Nucleus accumbens (tissue), 56 donors: ENCODE measurements at places on chromosomes 1 and 21.

- no peak for DNase-seq
Observed at GRCh38 chr1:175506081-175506480, 237.3 kb downstream of the TNR start.

- DNase-seq, result no peak
Observed at GRCh38 chr1:246681900-246682895, 42.0 kb upstream of the SCCPDH start.

GRCh38 chr1:36913016-36913415 is 121.3 kb downstream of the GRIK3 start:
- DNase-seq, result no peak

GRCh38 chr1:30250338-30250983 is 472.9 kb downstream of the MATN1 start:
- DNase-seq, result no peak

GRCh38 chr21:17631195-17631594 is 18.5 kb upstream of the BTG3 start:
- no peak for DNase-seq

DNA sequence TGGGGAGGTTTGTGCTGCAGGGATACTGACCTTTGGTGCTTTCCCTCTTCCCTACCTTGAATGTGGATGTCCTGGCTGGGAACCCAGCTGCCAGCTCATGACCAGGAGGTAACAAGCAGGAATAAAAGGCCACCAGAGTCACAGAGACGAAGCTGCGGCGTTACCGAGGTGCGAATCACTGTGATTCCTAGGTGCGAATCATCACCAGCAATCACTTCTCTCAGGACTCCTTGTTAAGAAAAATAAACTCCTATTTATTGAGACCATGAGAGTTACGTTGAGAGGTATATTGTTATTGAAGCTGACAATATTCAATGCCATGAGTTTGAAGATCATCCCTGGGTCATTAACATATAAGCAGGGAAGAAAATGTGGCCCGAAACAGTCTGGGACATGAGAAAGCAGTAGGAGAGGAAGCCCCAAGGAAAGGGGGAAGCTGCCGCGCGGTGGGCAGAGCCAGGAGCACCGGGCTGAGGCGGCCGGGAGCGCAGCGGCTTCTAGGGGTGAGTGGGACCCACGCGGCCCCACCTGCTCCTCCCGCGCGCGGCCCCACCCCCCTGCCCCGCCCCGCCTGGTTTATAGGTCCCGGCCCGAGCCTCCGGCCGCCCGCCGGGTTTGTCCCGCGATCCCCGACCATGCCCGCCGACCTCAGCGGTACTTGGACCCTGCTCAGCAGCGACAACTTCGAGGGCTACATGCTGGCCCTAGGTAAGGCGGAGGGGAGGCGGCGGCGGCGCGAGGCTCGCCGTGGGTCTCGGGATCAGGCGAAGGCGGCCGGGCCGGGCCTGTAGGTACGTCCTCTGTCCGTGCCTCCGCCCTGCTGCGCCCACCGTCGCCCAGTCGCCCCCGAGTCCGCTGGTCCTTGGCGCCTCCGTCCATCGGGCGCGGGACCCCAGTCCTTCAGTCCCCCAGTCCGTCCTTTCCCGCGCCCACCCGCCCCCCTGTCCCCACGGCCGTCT is at the start of gene RBP7:
Gene RBP7, plus strand, starts transcription at position 605 of the 959 bp plus-strand sequence. Its CDS starts 31 bp downstream, at position 636.
- no peak for DNase-seq
